ENCODE measurements at places on chromosomes 5 and 9. TPM values are rescaled to one million over a fixed set of nuclear protein-coding genes. Genes with fewer than 3 reads are reported as not detected.

PCDHA1 gene
- total RNA-seq, result under 0.01 TPM

RNF44 gene
- total RNA-seq, result 18.5 TPM

MARCOL gene
- total RNA-seq, result not detected

CARTPT gene
- total RNA-seq, result not detected

RIOK2 gene
- total RNA-seq, result 29.8 TPM

PRR16 gene
- 0.36 TPM for total RNA-seq

DOCK2 gene
- 0.14 TPM for total RNA-seq

Measured in nasal cavity respiratory epithelium epithelial cell of viscerocranial mucosa (primary cell).